ENCODE measurements at places on chromosomes 3 and 15.

GRCh38 chr15:78242128-78242527 lies 7.8 kb upstream of the ACSBG1 start:
- DNase-seq, result no peak

DNA sequence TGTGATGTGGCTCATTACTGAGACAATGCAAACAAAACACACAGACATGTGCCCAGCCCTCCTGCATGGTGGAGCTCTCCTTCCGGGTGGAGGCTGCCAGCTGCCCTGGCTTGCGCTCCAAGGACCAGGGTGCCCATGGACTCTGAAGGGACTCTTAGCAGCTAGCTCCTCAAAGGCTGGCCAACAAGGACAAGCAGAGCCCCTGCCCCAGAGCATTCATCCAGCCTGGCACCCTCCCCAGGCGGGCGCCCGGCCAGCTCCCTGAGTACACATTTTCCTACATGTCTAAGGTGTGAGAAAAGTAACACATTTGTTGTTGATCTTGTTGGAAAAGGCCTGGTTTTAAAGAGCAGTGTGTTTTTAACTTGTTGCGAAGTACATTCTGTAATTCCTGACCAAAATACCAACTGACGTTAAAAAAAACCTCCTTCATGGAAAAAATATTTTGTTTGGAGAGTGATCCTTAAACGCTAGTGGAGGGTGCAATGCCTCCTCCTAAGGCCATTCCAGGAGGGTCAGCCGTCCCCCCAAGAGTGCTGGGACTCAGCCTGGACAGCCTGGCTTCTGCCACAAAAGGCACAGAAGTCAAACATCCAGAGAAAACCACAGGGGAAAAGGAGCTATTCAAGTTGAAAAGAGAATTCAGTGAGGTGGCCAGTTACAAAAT lies 86.9 kb downstream of the KLF15 start:
- DNase-seq, result peak; percentile 32

GRCh38 chr3:155254445-155254844 lies 39.0 kb downstream of the STRIT1 start:
- no peak for DNase-seq

GRCh38 chr3:65548848-65549625 lies 489.7 kb downstream of the MAGI1 start:
- DNase-seq, result peak; percentile 29

DNA sequence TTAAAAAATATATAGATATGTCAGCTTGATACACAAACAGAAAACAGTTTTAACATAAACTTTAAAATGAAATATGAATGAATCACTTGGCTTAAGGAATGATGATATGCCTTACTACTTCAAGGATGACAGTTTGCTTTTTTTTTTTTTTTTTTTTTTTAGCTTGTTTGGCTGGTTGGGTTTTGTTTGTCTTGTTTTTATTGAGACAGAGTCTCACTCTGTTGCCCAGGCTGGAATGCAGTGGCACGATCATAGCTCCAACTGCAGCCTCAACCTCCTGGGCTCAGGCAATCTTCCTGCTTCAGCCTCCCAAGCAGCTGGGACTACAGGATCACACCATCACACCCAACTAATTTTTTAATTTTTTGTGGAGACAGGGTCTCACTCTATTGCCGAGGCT lies 14.5 kb downstream of the LRRC2 start:
- no peak for DNase-seq

- DNase-seq, result no peak
These were observed 26.5 kb downstream of the MEF2A start for GRCh38 chr15:99592145-99592791.

GRCh38 chr15:91776104-91776503 lies 77.4 kb upstream of the SLCO3A1 start:
- DNase-seq, result no peak

DNA sequence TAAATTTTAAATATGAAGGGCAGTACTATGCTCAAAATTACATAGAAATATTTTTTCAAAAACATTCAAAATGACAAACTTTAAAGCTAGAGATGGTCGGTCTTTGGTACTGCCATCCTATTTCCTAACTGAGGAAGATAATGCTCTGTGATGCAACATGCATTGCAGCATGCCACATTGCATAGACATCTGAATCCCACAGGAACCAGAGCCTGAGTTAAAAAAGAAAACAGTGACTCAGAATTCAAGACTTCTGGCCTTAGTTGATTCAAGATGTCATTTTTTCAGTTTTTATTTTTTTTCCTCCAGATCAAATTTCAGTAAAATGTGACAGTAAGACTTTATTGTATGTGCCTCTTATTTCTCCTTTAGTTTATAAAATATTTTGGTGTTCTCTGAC lies 33.1 kb downstream of the TP63 start:
- DNase-seq, result no peak

DNA sequence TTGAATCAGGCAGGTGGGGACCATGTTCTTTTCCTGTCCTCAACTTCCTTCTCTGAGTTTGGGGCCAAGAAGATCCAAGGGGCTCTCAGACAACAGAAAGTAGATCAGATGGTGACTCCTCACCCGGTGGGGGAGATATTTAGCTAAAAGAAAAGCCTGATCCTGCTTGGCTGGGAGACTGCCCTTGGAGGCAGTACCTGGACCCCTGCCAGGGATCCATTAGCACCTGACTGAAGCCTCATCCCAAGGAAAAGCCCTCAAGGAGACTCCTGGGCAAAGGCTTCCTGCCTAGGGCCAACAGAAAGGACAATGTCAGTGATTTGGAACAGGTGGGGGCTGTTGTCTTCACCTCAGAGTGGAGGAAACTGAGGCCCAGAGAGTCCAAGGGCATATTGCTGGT lies 33.5 kb upstream of the HHATL start:
- no peak for DNase-seq

DNA sequence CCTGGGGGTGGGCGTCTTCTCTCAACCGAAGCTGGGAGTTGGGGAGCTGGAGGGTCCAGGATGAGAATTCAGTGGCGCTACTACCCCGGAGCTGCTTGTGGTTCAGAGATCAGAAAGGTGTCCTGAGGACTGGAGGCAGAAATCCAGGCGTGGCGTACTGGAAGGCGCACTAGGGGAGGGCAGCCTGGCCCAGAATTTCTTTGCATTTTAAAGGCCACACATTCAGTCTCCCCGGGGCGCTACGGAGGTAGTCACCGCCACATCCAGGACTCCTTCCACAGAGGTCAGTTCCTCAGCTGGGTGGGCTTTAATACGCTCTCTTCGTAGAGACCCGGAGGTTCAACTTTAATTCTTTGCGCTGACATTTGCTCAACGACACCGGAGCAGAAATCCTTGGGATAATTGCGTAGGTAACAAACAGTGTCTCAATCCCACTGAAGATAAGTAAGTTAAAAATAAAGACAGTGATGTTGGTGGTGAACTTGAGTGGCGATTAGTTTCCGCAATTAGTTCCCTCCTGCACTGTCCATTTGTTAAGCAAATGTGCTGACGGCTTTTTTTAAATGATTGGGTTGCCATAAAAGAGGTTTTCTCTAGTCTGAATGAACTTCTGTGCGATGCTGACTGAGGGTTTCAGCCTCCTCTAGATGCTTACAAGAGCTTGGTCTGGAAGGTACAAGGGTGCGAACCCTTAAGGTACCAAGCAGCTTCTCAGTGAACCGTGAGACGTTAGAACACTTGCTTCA lies 535 bp downstream of the MCTP2 start:
- no peak for DNase-seq

DNA sequence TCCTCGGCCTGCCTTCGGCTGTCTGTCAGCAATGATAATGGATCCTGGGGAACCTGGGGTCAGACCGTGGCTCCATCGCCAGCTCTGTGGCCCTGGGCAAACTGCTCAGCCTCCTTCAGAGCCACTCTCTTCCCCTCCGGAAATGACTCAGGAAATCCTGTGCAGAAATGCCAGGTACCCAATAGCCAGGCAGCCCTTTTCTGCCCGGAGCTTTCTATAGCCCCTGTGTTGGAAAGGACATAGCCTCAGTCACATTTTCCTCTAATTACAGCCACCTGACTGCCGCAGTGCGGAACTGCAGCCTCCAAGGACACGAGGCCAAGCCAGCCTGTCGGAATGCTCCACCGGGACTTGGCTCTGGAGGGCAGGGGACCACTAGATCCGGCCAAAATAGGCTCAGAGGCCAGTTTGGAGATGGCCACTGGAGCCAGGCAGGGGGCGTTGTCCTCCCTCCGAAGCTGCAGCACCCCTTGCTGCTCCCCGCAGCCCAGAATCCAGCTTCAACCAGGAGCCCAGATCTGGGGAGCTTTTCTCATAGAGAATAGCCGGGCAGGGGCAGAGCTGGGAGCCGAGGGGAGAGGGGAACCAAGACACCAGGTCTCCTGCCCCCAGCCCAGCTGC lies 11.6 kb upstream of the ZXDC start:
- no peak for DNase-seq

GRCh38 chr3:29176501-29176900 lies 104.4 kb upstream of the RBMS3 start:
- no peak for DNase-seq

DNA sequence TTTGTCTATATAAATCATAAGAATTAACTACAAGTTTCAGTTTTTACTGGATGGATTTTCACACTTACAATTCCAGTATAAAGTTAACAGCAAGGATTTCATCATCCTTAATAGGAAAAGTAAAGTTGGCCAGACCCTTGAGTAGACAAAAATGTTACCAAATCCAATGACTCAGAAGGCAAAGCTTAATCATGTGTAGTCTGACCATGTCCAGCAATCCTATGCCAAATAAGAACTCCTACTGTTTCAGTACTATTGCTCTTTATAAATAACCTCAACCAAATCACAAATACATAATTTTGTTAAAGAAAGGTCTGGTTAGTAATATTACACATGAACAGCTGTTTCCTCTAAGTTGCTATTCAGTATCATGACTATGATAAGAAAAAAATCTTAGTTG lies 35.0 kb downstream of the PLOD2 start:
- no peak for DNase-seq

DNA sequence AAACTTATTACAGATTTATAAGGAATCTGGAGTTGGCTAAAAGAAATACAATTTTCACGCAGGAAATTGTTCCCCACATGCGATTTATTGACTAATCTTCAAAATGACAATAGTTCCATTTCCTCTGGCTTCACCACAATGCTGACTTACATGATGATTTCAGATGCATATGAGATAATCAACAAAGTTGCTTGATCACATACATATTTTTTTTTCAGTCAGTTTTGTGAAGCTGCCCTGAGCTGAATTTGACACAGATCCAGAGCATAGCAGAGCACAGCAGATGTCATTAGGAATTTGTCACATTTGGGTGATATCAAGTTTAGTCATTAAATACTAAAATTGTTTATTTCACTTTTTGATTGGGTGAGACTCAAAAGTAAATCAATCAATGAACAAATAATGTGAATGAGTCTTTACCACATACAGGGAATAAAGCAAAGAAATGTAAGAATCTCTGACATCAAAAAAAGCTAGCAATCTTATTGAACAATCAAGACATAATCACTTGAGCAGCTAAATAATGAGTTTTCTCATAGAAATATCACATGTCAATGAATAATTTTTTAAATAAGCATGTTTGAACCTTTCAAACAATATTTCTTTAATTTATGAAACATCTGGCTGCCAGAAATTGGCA lies 18.3 kb downstream of the CPB1 start:
- no peak for DNase-seq

GRCh38 chr3:117463276-117464115 lies 753.9 kb downstream of the TUSC7 start:
- no peak for DNase-seq

DNA sequence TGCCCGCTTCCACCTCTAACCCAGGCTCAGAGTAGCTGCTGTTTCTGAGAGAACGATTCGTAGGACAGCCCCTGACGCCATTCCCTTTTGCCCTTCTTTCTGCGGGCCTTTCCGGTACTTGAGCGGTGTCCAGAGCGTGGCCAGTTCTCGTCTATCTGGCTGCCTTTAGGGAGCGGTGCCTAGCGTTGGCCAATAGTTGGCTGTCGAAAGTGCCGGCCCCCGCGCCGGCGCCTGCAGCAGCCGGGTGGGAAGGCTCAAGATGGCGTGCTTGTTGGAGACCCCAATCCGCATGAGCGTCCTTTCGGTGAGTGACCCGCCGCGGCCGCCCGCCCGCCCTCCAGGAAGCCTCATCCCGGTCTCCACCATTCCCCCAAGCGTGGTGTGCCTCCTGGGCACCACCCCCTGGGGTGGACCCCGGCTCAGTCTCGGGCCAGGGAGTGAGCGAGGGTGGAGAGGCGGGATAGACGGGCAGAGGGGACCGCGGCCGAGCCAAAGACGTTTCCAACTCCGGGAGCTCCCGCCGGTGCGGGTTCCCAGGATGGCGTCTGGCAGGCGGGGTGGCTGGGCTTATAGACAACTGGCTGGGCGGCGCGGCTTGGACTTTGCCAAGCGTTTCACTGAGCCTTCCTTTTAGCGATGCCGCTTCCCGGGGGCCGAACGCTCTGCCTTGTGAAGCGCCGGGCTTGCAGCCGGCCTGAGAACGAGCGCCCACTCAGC lies at the start of gene ARMC8:
TSS of gene ARMC8 (plus strand) at position 6 of the 717 bp plus-strand sequence. CDS start at position 260, 254 bp downstream.
- DNase-seq, result peak; percentile 79

GRCh38 chr3:69763458-69763857 lies 24.2 kb downstream of the MITF start:
- no peak for DNase-seq

DNA sequence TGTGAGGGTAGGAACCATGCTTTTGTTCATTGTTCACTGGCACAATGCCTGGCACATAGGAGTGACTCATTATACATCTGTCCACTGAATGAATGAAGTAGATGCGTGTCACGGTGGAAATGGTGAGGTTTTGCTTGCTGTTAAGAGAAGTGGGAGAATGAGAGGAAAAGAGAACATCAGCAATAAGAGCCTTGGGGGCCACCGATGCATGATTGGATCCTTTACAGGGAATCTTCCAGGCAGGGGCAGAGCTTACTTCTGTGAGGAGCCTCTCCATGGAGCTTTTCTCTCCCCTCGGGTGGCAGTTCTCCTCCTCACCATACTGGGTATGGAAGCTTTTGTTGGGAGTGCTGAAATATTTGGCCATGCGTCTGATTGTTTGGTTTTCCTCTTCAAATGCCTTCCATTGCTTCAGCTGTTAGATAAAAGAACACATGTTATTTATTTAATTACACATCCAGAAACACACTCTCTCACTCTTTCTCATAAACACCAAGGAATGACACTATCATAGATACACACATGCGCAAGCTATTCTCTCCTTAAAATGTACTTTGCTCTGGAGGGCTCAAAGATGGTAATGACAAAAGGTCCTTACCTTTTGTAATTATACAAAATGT lies 78.9 kb upstream of the GSK3B start:
- no peak for DNase-seq

DNA sequence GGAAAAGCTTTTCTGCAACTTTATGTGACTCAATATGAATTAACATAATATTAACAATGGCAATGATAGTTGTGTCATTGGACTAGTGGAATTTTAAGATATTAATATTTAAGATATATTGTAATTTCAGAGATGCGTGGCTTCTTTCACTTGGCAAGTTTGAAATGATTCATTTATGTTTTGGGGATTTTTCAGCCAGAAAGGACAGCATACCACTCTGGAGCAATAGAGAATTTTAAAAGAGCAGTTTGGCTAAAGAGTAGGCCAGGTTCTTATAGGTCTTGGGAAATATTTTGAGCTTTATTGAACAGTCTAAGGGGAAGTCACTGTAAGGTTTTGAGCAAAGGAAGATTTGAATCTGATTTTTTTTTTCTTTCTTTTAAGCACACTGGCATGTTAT lies 16.5 kb downstream of the GMPS start:
- DNase-seq, result no peak

- DNase-seq, result no peak
These were observed 31.0 kb downstream of the GRIP2 start for GRCh38 chr3:14508966-14509795.

- DNase-seq, result no peak
These were observed 38.9 kb downstream of the TICRR start for GRCh38 chr15:89614164-89614563.
